Left ventricle myocardium inferior (tissue), 1 donor: ENCODE measurements at places on chromosomes 4 and X.
A peak's percentile ranks its signal among the peaks of the same experiment; 100 is the strongest.

- no peak overlapping the region for H3K27ac ChIP-seq
- no peaks in the 10 kb centered on the region for H3K4me1 ChIP-seq
- H3K27me3 ChIP-seq: no peaks in the 10 kb centered on the region
- H3K4me3 ChIP-seq: no peak overlapping the region
- H3K36me3 ChIP-seq: no peaks in the 10 kb centered on the region
- DNase-seq: no peak
Measured at GRCh38 chr4:180770265-180770664, 1472.9 kb upstream of the TENM3 start.

DNA sequence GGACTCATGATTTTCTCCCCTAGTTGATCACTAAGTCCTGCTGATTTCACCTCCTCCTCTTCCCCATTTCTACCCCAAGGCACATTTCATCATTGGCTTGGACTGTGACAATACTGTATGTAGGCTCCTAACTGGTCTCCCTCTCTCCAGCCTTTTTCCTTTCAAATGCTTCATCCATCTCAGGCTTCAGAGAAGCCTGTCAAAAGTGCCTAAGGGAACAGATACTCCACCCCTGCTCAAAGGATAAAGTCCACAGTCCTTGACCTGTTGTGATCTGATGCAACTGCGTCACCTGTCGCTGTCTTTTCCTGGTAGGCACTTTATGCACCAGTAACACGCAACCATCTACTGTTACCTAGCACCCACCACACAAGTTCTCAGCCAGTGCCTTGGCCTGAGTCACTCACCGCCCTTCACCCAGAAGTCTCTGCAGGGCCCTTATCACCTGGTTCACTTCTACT lies 12.8 kb downstream of the SCARB2 start:
- H3K4me1 ChIP-seq: peaks cover 91% of the 10 kb centered on the region
- H3K4me3 ChIP-seq: no peak overlapping the region
- DNase-seq: no peak
- no peaks in the 10 kb centered on the region for H3K36me3 ChIP-seq
- H3K27ac ChIP-seq: peak overlapping the region; percentile 74
- H3K27me3 ChIP-seq: no peaks in the 10 kb centered on the region

DNA sequence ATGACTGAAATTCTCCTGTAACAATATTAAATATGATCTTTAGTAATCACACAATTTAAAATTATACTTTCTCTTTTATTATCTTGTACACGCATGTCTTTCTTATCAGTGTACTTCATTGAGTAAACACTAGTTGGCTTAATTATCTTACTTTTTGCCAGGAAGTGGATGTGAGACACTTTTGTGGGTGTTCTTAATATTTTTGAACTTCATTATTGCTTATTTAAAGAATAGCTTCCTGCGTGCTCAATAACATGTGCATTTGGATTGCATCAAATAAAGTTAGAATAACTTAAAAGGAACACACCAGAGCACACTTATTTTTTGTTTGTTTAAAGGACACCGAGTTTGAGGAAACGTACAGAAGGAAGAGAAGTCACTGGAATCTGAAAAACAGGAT lies 128.5 kb upstream of the VEGFC start:
- no peak for DNase-seq
- H3K4me1 ChIP-seq: no peaks in the 10 kb centered on the region
- no peak overlapping the region for H3K4me3 ChIP-seq
- no peaks in the 10 kb centered on the region for H3K36me3 ChIP-seq
- no peak overlapping the region for H3K27ac ChIP-seq

GRCh38 chr4:40232610-40233009 lies 35.8 kb downstream of the RHOH start:
- no peaks in the 10 kb centered on the region for H3K36me3 ChIP-seq
- H3K4me3 ChIP-seq: no peak overlapping the region
- peaks cover 17% of the 10 kb centered on the region for H3K27me3 ChIP-seq

DNA sequence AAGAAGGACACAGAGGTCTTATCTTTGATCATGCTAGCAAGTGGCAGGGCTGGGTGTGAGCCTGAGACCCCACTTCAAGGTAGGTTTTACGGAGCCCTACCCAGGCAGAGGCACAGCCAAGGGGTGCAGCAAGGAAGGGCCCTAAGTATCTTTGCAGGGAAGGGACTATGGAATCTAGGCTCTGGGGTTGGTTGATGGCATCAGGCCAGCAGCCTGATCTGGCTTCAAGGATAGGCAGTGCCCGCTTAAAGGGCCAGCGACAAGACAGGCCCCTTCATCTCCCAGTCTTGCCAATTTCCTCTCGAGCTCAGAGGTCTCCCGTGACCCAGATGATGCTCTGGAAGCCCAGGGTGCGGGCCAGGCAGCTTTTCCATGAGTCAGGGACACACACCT lies 5.8 kb downstream of the ABLIM2 start:
- no peaks in the 10 kb centered on the region for H3K36me3 ChIP-seq
- peaks cover 7% of the 10 kb centered on the region for H3K27me3 ChIP-seq
- peak overlapping the region; percentile 51 for H3K27ac ChIP-seq
- DNase-seq: no peak

DNA sequence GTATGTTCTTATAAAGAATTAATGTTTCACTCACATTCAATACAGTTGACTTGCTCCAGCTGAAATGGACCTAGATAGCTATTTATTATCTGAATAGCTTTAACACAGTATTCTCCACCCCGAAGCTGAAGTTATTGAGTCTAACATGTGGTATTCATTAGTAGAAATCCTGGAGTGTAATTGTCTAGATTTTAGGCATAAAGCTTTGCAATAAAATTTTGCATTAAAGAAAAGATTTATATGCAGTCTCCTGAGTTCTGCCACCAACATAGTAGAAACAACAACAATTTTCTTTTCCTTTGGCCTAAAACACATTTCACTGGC lies 90.2 kb upstream of the DCLK2 start:
- DNase-seq: no peak
- peaks cover 16% of the 10 kb centered on the region for H3K4me1 ChIP-seq
- no peaks in the 10 kb centered on the region for H3K27me3 ChIP-seq
- no peak overlapping the region for H3K4me3 ChIP-seq
- no peaks in the 10 kb centered on the region for H3K36me3 ChIP-seq

DNA sequence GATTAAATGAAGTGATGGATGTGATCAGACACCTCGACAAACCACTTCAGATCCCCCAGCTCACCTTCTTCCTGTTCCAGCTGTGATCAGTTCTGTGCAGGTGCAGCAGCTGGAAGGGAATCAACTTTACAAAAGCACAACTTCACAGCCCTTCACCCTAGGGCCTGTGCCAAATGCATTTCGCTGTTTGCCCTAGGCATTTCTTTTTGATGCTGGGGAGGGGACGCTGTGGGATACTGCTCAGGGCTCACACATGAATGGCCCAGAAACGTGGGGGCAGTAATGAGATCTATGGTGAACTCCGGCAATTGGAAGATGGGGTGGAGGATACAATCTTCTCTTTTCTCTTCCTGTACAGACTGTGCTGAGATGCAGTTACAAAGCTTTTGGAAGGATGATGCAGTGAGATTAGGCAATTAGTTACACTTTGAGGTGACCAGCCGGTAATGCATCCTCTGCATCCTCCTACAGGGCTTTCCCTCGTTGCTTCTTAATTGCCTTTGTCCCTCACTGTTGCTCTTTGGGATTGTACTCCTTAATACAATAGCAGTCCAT lies 215.1 kb upstream of the PITX2 start:
- DNase-seq: no peak
- H3K27me3 ChIP-seq: no peaks in the 10 kb centered on the region
- no peak overlapping the region for H3K4me3 ChIP-seq
- H3K27ac ChIP-seq: no peak overlapping the region
- H3K36me3 ChIP-seq: no peaks in the 10 kb centered on the region
- H3K4me1 ChIP-seq: no peaks in the 10 kb centered on the region

DNA sequence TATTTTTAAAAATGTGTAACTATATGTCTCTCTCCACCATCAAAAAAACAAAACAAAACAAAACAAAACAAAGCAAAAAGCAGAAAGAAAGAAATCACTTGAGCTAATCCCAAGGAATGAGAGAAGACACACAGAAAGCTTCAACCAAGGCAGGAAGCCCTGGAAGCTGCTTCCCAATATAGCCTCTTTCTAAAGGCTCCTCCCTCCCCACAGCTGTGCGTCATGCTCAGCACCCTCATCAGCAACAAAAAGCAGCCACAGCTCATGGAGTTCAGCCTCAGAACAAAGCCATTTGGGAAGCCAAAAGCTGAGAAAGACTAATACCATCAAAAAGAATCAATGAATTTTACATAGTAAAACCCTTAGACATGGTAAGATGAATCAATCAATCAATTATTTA lies 501.6 kb upstream of the SMIM31 start:
- no peak overlapping the region for H3K4me3 ChIP-seq
- no peaks in the 10 kb centered on the region for H3K36me3 ChIP-seq
- no peak for DNase-seq
- no peaks in the 10 kb centered on the region for H3K27me3 ChIP-seq
- no peak overlapping the region for H3K27ac ChIP-seq
- H3K4me1 ChIP-seq: no peaks in the 10 kb centered on the region
